ENCODE measurements at places on chromosomes 11 and 22.

DNA sequence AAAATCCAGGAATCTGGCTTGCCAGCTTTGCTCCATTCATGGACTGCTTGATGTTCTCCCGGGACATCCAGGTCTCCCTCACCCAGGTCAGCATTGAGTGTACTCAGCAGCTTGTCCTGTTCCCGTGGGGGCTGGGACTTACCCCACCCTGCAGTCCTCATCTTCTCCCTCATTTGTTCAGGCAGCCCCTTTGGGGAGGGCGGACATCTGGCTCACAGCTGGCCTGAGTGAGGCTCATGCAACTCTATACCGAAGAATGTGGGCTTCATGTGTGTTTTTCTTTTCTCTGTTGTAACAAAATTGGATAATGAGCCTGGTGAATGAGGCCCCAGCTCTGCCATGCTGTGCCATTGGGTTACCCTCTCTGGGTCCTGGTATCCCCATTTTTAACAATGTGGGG, 227.7 kb upstream of the TENM4 start:
- DNase-seq: no peak

GRCh38 chr11:66106786-66107599, 36.9 kb downstream of the PACS1 start:
- no peak for DNase-seq

- DNase-seq: no peak
Observed at GRCh38 chr11:61645179-61645868, 34.9 kb upstream of the DAGLA start.

GRCh38 chr22:43567691-43568324, 156.0 kb downstream of the MPPED1 start:
- no peak for DNase-seq

DNA sequence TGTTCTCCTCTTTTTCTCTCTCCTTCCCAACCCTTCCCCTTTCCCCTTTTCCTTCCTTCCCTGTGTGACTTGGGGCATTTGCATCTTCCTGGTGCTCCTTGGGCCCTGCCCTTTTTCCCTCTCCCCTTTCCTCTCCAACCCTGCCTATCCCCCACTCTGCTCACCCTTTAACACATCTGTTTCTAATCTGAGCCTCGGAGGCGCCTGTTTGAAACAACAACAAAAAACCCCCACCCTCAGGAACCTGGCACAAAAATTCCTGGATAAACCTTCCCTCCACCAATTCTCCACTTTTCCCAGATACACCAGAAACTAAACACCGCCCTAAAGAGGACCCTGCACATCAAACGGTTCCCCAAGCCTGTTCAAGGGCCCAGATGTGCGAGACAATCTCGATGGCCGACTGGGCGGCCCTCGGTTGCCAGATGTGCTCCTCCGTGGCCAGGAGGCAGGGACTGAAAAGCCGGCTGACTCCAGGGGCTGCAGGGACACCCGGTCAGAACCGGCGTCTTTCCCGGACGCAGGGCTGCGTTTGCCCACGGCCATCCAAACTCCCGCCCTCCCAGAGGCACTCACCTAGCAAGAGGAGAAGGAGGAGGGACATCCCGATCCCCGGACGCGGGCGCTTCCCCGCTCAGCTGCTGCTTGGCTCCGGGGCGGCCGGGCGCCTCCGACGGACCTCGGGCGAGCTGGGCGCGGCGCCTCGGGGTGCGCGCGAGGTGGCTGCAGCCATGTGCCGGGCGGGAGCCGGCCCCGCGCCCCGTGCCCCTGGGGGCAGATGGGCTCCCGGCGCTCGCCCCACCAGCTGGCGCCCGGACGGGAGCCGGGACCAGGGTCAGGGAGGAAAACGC, 486 bp downstream of the CLMP start:
- peak; percentile 49 for DNase-seq

DNA sequence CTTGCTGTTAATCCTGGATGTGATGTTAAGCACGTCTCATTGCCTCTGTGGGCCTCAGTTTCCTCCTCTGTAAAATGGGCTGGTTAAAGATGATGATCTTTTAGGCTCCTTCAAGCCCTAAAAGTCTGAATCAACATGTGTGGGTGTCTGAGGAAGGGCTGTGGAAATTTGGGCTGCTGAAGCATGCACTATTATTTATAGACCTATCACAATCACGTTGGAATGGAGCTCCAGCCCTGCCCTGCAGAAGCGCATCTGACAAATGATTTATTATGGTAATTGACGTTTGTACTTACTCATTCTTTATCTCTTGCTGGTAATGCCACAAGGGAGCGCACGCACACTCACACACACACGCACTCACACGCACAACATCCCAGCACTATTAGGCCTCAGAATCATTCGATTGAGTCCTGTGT, 20.4 kb downstream of the P2RX3 start:
- DNase-seq: no peak

GRCh38 chr11:47560426-47560825, 5.0 kb upstream of the PTPMT1 start:
- DNase-seq: no peak

DNA sequence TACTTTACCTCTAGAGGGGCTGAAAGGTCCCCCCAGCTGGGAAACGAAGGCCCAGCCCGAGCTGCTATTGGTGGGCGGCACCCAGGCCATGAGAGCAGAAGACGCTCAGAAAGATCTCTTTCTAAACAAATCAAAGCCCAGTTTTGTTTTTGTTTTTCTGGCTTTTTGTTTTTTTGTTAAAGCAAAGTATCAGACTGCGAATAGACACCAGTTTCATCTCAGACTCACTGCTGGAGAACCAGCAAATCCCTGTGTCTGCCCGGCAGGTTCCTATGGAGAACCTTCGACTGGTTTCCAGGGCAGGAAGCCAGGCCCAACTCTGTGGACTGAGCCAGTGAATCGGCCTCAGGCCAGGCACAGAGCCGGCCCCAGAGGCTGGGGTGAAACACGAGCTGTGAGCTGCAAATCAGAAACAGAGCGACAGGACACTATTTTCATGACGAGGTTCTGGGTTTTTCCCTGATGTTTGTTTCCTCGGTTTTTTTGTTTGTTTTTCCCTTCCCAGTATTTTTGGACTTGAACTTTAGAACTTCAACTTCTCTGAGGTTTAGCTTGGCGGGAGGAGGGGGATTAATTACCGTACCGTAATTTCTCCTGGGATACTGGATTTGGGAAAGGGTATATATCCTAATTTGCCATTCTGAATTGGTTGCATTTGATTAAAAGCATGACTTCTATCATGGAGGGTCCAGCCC, 16.0 kb upstream of the B4GALNT4 start:
- DNase-seq: no peak

DNA sequence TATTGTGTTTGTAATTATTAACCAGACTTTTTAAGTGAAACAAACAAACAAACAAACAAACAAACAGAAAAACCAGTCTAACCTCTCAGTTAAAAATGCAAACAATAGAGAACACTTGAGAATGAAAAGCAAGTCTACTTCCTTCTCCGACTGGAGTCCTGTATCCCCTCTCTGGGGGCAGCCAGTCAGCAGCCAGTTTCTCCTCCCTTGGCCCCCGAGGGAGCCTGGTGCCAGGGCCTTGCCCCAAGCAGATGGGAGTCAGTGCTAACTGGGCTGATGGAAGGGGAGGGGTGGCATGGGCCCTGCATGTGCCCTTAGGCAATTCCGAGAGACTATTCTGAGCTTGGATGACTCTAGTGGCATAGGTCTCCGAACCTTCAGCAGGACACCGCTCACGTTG, 137.2 kb downstream of the GRIK4 start:
- DNase-seq: no peak

DNA sequence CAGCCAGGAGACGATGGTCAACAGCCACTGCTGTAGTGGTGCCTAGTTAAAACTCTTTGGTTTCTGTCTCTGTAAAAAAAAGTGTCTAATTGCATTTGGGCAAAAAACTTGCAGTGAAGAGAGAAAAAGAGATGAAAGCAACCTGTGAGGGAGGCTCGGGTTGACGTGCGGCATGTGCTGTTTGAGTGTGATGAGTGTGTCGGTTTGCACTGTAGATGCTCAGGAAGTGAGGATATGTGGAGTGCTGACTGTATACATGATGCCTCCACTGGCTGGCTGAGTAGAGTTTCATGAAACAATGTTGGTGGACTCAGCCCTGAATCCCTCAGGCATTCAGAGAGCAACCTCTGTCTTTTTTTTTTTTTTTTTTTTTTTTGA, 4.3 kb upstream of the DGCR6L start:
- no peak for DNase-seq

DNA sequence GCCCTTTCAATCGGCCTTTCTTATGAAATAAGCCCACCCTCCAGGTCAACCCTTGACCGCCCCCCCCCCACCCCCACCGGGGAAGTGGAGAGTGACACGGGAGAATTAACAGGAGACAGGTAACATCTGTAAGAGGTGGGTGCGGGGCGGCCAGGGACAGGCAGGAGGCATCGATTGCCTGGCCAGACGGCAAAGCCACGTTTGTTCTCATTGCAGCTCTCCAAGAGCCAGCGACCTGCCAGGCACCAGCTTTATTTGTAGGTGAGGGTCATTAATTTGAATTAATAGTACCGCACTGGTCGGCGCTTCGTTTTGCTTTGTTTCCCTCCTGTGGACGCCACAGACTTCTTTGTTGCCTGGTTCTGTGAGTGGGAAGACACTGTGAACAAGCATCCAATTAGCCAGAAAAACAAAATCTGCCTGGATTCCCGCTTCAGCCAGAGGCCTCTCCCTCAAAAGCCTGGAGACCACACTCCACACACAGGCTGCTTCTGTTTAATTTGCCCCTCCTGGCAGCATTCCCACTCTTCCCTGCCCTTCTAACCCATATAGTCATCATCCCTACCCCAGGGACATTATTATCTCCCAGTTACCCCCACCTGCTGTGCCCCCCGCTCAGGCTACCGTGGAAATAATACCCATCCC, 104.5 kb upstream of the OPCML start:
- DNase-seq: peak; percentile 90
